Nephron progenitor cell (in vitro differentiated cells): ENCODE measurements at places on chromosomes 11 and 22.

- no peak for DNase-seq
These were observed 12.5 kb downstream of the CREB3L1 start for GRCh38 chr11:46290011-46290410.

DNA sequence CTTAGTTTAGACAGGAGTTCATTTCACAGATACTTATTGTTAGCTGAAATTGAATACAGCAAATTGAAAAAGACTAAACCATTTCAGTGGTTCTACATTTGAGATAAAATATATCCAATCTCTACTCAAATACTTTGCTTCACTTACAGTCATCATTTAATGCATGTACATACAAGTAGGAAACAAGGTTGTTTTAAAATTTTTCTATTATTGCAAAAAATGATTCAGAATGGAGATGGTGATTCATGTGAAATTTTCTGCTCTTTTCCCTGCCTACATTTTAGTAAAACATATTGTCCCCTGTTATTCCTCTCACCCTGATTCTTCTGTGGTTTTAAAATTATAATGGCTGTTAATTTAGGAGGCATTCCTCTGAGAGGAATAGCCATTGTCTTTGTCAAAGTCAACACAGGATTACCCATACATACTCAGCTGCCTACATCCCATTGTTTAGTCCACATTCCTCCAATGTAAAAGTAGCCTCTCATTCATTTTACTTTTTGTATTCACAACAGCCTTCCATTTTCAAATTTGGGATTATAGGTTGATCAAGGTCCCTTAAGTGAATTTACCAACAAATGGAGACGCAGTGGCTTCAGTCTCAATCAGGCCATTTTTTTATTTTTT is 60.1 kb downstream of the TRPC6 start:
- DNase-seq = no peak

DNA sequence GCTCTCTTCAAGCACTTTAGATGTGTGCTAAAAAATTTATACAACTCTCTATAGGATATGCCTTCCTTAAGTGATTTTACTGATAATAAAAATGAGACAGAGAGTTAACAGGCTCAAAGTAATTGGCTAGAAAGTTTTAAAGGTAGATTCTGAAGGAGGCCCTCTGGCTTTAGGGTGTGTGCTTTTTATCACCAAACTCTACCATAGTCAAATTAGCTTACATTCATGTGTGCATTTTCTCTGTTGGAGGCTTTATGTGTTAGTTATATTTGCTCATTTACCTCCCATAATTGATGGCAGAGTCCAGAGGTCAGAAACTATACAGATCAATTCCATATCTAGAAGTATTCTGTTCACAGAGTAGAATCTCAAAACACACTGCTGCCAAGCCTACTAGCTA is 317.5 kb downstream of the JRKL start:
- DNase-seq = no peak

DNA sequence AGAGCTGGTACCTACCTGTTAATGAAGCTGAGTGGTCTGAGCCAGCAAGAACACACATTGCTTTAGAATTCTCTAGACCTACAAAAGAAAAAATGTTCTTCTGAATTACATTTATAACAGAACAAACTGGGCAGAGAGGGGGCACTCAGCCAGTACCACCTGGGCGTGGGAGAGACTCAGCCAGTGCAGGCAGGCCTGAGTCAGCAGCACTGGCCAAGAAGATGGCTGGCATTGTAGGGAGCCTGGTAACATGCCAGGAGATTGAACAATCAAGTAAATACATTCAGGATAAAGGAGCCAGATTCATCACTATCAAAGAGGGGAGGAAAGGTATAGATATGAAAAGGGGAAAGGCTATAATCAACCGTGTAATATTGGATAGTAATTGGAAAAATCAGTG is 19.9 kb downstream of the SERGEF start:
- DNase-seq = no peak

DNA sequence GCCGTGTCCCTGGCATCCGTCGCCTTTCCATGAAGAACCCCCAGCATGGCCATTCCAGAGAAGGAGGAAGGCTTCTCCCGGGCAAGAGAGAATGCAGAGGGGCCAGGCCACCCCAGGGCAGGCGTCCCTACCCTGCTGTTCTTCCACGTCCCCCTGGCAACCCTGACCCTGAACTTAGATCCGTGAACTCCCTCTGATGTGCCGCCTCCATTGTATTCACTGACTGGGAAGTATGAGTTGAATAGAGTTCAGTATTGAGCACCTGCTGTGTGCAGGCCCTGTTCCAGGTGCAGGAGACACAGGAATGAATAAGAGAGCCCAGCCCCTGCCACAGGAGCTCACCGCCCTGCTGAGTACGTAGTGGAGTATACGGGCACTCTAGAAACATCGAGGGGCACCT is 29.1 kb upstream of the RELT start:
- DNase-seq = no peak

DNA sequence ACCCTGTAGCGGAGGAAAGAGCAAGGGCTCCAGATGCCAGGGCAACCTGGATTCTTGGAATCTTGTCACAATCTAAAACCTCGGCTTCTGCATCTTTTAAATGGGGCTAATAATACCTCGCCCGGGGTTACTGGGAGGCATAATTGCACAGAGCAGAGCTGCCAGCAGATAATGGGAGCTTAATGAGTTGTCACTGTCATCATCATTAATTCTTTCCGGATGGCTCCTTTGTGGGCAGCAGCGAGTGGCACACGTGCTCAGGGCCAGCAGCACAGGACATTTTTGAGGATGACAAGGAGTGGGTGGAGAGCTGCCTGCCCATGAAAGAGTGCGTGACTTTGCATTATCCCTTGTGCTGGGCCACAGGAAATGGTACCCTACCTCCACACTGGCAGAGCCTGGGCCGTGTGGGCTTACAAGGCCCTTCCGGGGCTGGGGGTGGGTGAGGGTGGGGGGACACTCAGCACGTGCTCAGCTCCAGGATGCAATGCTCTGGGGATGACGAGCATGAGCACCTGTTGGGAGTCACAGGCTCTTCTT is 5.7 kb downstream of the PDGFB start:
- no peak for DNase-seq

DNA sequence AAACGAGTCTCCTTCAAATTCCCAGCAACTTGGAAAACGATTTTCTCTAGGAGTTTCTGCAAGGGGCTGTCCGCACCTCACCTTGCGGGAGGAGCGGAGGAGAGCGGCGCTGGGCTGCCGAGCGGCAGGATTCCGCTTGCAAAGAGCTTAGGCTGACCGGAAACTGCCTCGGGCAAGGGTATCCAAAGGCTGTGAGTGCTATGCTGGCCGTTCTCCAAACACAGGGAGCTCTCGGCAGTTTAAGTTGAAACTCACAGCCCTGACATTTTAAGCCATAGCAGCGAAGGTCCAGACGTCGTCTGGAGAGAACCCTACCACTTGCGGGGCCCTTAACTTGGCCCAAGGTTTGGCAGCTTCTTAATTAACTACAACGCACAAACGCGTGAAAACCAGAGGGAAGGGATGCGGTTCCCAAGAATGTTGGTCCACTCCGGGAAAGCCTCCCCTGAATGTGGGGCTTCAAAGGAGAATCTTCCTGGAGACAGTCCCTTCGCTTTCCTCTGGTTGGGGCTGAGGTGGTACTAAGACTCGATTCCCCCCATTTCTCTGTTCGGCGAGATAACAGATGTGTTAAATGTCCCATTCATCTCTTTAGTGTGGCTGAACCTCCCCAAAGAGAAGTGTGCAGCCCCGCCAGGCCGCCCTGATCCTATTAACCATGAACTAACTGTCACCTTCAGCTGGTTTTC is 1.1 kb upstream of the DBX1 start:
- peak; percentile 49 for DNase-seq

GRCh38 chr11:95330302-95330701 is 99.3 kb upstream of the SESN3 start:
- no peak for DNase-seq

DNA sequence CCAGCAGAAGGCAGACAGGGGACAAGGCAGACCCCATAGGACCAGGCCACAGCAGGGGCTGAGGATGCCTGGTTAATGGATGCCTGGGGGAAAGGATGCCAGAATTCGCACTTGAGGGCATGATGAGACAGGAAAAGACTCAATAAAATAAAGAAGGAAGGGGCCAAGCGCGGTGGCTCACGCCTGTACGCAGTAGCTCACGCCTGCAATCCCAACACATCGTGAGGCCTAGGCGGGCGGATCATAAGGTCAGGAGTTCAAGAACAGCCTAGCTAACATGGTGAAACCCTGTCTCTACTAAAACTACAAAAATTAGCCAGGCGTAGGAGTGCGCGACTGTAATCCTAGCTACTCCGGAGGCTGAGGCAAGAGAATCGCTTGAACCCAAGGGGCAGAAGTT is 9.8 kb downstream of the APOBEC3D start:
- no peak for DNase-seq

DNA sequence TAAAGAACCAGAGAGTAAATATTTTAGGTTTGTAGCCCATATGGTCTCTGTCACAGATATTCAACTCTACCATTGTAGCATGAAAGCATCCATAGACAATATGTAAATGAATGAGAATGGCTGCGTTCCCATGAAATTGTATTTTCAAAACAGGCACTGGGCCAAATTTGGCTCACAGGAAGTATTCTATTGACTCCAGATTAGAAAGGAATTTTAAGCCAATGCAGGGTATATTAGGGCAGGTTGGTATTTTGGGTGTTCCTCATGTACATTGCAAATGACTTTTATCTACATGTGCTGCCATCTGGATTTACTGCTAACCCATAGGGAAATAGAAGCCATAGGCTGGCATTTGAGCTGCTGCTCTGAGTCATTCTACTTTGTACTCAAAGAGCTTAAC is 35.1 kb upstream of the PDGFD start:
- DNase-seq = no peak

GRCh38 chr11:46826310-46827044 is 19.6 kb downstream of the CKAP5 start:
- DNase-seq = peak; percentile 91

DNA sequence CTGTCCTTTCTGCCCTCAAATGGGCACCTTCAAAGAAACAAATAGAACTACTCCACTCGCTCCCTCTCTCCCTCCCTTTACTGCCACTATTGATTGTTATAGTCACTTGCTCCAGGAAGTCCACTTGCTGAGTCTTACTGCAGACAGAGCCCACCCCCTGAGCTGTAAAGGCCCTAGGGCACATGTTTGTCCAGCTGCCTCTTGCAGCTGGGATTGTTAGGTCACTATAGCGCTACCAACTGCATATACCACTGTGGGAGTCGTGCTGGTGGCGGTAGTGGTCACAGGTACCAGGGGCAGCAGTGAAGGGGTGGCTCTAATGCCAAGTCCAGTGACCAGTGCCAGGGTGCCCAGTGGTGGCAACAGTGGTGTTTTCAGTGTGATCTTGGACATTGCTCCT is 4.4 kb upstream of the SREBF2 start:
- no peak for DNase-seq

DNA sequence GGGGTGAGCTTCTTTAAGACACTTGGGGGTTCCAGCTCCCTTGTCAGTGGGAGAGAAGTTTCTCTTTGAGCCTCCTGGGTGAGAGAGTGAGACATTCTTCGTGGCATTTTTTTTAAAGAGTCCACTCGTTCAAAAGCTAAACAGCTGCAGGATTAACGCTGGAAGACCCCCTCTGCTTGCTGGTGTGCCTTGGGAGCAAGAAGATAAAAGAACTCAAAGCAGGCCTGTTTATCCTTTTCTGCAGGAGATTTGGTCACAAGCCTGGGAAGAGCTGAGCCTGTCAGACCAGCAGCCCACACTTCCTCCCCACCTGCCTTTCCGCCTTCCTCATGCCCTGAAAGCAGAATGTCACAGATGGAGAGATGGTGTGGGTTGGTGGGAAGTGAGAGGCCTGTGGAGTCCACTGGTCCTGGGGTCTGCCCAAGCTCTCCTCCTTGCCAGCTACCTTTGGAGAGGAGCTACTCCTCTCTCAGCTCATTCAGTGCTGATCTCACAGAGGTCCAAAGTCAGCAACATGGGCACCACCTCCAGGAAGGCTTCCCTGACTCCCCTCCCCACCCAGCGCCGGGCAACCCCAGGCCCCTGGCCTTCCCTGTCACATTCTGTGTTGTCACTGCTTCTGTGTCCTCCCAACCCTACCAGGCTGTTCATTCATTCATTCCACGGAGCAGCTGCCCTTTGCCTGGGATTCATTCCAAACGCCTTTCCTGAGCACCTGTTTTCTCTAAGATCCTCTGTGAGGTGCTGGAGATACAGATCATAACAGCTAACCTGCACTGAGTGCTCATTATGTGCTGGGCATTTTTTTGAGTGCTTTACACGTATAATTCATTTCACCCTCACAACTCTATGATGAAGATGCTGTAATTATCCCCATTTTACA is 6.7 kb downstream of the GDPD5 start:
- no peak for DNase-seq

- DNase-seq = no peak
These were observed 33.1 kb upstream of the SPON1 start for GRCh38 chr11:13929395-13929891.

GRCh38 chr11:30479899-30480298 is 106.3 kb downstream of the MPPED2 start:
- no peak for DNase-seq

- no peak for DNase-seq
These were observed 2.3 kb downstream of the CCDC85B start for GRCh38 chr11:65892661-65893317.

DNA sequence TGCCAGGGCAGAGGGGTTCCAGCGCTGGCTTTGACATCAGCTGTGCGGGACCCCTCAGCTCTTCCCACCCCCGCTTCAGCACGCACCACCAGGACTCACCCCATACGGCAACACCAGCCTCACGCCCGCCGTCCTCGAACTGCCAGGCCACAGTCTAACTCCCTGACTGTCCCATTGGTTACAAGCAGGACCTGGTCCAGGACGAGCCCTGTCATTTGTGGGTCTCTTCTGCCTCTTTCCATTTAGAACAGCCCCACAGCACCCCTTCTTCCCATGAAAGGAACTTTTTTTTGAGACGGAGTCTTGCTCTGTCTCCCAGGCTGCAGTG is 81.7 kb downstream of the PHF21B start:
- no peak for DNase-seq

DNA sequence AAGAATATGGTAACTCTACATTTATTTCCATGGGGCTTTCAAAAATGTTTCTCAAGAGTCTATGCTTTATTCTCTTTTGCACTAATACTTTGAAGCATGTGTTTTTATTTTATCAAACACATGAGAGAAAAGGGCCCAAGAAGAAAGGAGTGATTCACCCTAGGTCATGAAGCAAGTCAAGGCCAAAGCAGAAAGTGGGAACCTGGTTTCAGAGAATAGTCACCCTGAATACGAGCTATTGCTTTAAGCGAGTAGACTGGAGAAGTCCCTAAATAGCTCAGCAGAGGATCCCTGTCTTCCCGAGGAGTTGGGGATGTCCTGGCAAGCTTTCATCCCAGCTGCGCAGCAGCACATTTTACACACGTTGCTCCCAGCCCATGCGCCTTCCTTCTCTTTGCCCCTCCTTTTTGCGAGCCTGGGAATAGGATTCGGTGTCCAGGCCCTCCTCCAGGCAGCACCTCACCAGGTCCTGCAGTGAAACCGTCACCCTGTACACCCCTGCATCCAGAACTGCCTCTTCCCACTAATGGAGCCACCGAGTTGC is 19.1 kb downstream of the MPEG1 start:
- DNase-seq = no peak

DNA sequence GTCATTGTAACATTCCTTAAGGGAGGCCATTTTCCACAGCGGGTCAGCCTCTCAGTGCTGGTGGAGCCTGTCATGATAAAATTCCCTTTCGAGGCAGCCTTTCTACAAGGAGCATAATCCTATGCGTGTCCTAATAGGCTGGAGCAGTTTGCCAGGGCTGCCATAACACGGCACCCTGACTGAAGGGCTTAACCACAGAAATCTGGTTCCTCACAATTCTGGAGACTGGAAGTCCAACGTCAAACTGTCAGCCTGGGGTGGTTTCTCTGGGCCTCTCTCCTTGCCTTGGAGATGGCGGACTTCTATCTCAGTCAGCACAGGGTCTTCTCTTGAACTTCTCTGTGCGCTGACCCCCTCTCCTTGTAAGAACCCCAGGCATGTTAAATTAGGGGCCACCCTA is 1.4 kb upstream of the RGL4 start:
- no peak for DNase-seq
